Muscle of leg (tissue), 16 donors: ENCODE measurements at places on chromosomes 6 and 20. TPM values are rescaled to one million over a fixed set of nuclear protein-coding genes. Genes with fewer than 3 reads are reported as not detected.

The LY86 gene
- 2.6 TPM for polyA plus RNA-seq

- no peak for DNase-seq
Observed at GRCh38 chr6:10485406-10485805, 35.7 kb upstream of the GCNT2 start.

GRCh38 chr6:90080876-90081481 is 186.7 kb downstream of the GJA10 start:
- no peak for DNase-seq

GRCh38 chr20:62969179-62969760 is 16.8 kb downstream of the SLC17A9 start:
- no peak for DNase-seq
